ENCODE measurements at places on chromosomes 12 and 14. TPM values are rescaled to one million over a fixed set of nuclear protein-coding genes. Genes with fewer than 3 reads are reported as not detected.

Gene RPL10L
- total RNA-seq, result 0.43 TPM

Gene TTC8
- total RNA-seq, result 23.8 TPM

Gene TAS2R42
- not detected for total RNA-seq

Gene ASCL4
- total RNA-seq, result not detected

Gene PXMP2
- 10.8 TPM for total RNA-seq

Gene TPPP2
- total RNA-seq, result not detected

Gene ACACB
- 5.5 TPM for total RNA-seq

Gene KCNJ8
- 19.4 TPM for total RNA-seq

Gene CISTR
- total RNA-seq, result not detected

Gene AICDA
- not detected for total RNA-seq

Gene POMT2
- 18.1 TPM for total RNA-seq

Gene SLC17A8
- not detected for total RNA-seq

Gene HOXC4
- 1.6 TPM for total RNA-seq

Gene ANO4
- 13.8 TPM for total RNA-seq

Gene KIF5A
- total RNA-seq, result 1.3 TPM

Gene PLEKHG7
- total RNA-seq, result not detected

Gene TMEM30B
- not detected for total RNA-seq

Gene LMNTD1
- not detected for total RNA-seq

Gene NELL2
- total RNA-seq, result not detected

Gene DNAH10
- total RNA-seq, result 0.64 TPM

Gene PTMS
- 167 TPM for total RNA-seq

Gene CLEC2D
- total RNA-seq, result 4.5 TPM

Gene CELA1
- total RNA-seq, result not detected

Gene EFS
- total RNA-seq, result 7.8 TPM

Gene ABHD12B
- total RNA-seq, result not detected

Gene MYF6
- total RNA-seq, result not detected

Gene CIPC
- total RNA-seq, result 23.7 TPM
